Left lung (tissue), 14 donors: ENCODE measurements at places on chromosomes 16 and 17. TPM values are rescaled to one million over a fixed set of nuclear protein-coding genes. Genes with fewer than 3 reads are reported as not detected.
A peak's percentile ranks its signal among the peaks of the same experiment; 100 is the strongest.

DNA sequence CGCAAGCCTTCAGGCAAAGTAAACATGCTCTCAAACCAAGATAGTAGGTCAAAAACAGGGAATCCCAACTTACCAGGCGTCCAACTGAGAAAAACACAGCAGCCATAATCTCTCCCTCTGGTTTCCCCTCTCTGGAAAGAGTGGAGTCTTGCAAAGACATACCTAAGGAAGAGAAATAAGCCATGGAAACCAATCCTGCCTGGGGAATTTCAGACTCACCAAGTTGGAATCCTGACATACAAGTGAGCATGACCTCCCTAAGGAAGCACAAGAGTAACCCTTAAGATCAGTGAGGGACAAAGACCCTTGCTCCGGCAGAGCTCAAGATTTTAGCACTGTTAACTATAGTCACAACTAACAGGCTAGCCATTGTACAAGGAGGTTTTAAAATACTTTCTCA lies 4.1 kb downstream of the ZNF624 start:
- H3K4me3 ChIP-seq = no peak overlapping the region
- H3K27ac ChIP-seq = no peak overlapping the region
- no peak for DNase-seq
- no peaks in the 10 kb centered on the region for H3K27me3 ChIP-seq
- peaks cover 16% of the 10 kb centered on the region for H3K4me1 ChIP-seq

GRCh38 chr17:15273141-15273793 lies 8.1 kb upstream of the PMP22 start:
- no peaks in the 10 kb centered on the region for H3K27me3 ChIP-seq
- peaks cover 5% of the 10 kb centered on the region for H3K4me1 ChIP-seq
- H3K36me3 ChIP-seq = no peaks in the 10 kb centered on the region

- H3K4me1 ChIP-seq = no peaks in the 10 kb centered on the region
- H3K27ac ChIP-seq = no peak overlapping the region
- H3K4me3 ChIP-seq = no peak overlapping the region
- no peaks in the 10 kb centered on the region for H3K36me3 ChIP-seq
- DNase-seq = no peak
- no peaks in the 10 kb centered on the region for H3K27me3 ChIP-seq
These were observed 24.9 kb downstream of the HYDIN start for GRCh38 chr16:71205482-71206131.

- H3K4me3 ChIP-seq = no peak overlapping the region
- no peak for DNase-seq
- H3K27me3 ChIP-seq = no peaks in the 10 kb centered on the region
- peaks cover 81% of the 10 kb centered on the region for H3K4me1 ChIP-seq
- peak overlapping the region; percentile 76 for H3K27ac ChIP-seq
- no peaks in the 10 kb centered on the region for H3K36me3 ChIP-seq
These were observed 10.8 kb downstream of the LYRM1 start for GRCh38 chr16:20911361-20911760.

GRCh38 chr17:45946841-45947256 lies 52.2 kb upstream of the STH start:
- H3K27ac ChIP-seq = no peak overlapping the region
- no peak overlapping the region for H3K4me3 ChIP-seq
- no peaks in the 10 kb centered on the region for H3K36me3 ChIP-seq

DNA sequence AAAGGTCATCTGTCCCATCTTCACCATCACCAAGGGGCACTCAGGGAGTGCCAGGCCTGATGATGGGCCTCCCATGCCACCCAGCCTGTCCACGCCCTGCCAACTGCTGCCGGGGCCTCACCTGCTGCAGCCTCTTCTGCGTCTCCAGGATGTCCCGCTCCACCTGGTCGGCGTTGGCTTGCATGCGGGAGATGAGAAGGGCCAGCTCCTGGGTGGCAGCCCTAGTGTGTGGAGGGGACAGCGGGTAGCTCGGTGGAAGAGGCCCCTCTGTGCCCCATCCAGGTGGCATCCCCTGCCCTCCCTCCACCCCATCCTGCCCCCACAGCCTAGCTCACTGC lies 3.2 kb downstream of the EVPL start:
- no peaks in the 10 kb centered on the region for H3K4me1 ChIP-seq
- peaks cover 14% of the 10 kb centered on the region for H3K27me3 ChIP-seq
- H3K4me3 ChIP-seq = no peak overlapping the region
- H3K27ac ChIP-seq = no peak overlapping the region

GRCh38 chr16:10896165-10896564 lies 19.2 kb downstream of the CIITA start:
- no peak for DNase-seq
- no peaks in the 10 kb centered on the region for H3K36me3 ChIP-seq
- no peak overlapping the region for H3K4me3 ChIP-seq
- H3K4me1 ChIP-seq = peaks cover 23% of the 10 kb centered on the region

LRRC59 gene
- 151 TPM for total RNA-seq

GRCh38 chr16:74606521-74607309 lies at the start of gene GLG1:
GLG1 (minus strand) TSS chr16:74607114; CDS start chr16:74607094, 20 bp downstream.
- H3K4me1 ChIP-seq = peaks cover 26% of the 10 kb centered on the region
- no peaks in the 10 kb centered on the region for H3K36me3 ChIP-seq
- peak within 1 kb of the TSS; percentile 95 for H3K27ac ChIP-seq
- H3K4me3 ChIP-seq = peak within 1 kb of the TSS; percentile 97

- no peak overlapping the region for H3K27ac ChIP-seq
- H3K27me3 ChIP-seq = no peaks in the 10 kb centered on the region
- no peaks in the 10 kb centered on the region for H3K36me3 ChIP-seq
- no peak overlapping the region for H3K4me3 ChIP-seq
- H3K4me1 ChIP-seq = no peaks in the 10 kb centered on the region
- DNase-seq = no peak
These were observed 8.2 kb upstream of the SHISA9 start for GRCh38 chr16:12893050-12893750.

DNA sequence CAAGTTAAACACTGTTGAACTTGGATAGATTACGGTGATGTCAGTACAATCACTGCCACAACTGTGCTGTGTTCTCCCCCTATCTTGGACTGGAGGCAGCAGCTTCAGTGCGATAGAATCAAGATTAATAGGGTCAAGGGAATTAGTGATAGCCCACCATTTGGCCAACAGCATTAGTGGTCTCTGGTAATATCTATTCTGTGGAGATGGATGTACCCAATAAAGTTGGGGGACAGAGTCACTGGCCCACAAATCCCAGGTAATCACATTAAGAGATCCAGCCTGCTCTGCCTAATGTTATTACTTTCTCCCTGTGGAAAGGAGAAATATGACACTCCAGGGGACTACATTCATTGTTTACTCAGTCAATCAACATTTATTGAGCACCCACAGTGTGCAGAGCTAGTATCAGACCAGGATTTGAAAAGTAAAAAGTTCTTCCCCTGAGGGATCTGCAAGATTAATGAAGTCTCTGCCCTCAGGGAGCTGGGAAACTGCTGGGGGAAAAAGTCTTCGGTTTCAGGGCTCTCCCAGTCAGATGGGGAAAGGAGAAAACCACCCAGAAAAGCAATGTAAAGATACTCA lies 23.6 kb upstream of the ATP5MC1 start:
- DNase-seq = no peak
- peaks cover 4% of the 10 kb centered on the region for H3K4me1 ChIP-seq
- H3K4me3 ChIP-seq = no peak overlapping the region
- no peak overlapping the region for H3K27ac ChIP-seq
- peaks cover 23% of the 10 kb centered on the region for H3K36me3 ChIP-seq

INCA1 gene
- total RNA-seq = 2.4 TPM

OTOA gene
- 0.97 TPM for total RNA-seq

CREBBP gene
- 48.3 TPM for total RNA-seq

- peak overlapping the region; percentile 79 for H3K27ac ChIP-seq
- H3K4me1 ChIP-seq = peaks cover 77% of the 10 kb centered on the region
- DNase-seq = no peak
- no peaks in the 10 kb centered on the region for H3K27me3 ChIP-seq
- H3K36me3 ChIP-seq = no peaks in the 10 kb centered on the region
These were observed 30.0 kb downstream of the USP10 start for GRCh38 chr16:84729716-84730320.

GRCh38 chr17:64240741-64241347 lies 22.2 kb downstream of the TEX2 start:
- H3K4me3 ChIP-seq = no peak overlapping the region
- H3K27me3 ChIP-seq = no peaks in the 10 kb centered on the region
- H3K36me3 ChIP-seq = no peaks in the 10 kb centered on the region
- DNase-seq = no peak
- peak overlapping the region; percentile 51 for H3K27ac ChIP-seq

SLC16A6 gene
- 10.5 TPM for total RNA-seq

TCAP gene
- total RNA-seq = 2.0 TPM

C16orf86 gene
- total RNA-seq = 3.6 TPM

KRTAP9-8 gene
- total RNA-seq = not detected

CMTM2 gene
- 5.4 TPM for total RNA-seq

DNA sequence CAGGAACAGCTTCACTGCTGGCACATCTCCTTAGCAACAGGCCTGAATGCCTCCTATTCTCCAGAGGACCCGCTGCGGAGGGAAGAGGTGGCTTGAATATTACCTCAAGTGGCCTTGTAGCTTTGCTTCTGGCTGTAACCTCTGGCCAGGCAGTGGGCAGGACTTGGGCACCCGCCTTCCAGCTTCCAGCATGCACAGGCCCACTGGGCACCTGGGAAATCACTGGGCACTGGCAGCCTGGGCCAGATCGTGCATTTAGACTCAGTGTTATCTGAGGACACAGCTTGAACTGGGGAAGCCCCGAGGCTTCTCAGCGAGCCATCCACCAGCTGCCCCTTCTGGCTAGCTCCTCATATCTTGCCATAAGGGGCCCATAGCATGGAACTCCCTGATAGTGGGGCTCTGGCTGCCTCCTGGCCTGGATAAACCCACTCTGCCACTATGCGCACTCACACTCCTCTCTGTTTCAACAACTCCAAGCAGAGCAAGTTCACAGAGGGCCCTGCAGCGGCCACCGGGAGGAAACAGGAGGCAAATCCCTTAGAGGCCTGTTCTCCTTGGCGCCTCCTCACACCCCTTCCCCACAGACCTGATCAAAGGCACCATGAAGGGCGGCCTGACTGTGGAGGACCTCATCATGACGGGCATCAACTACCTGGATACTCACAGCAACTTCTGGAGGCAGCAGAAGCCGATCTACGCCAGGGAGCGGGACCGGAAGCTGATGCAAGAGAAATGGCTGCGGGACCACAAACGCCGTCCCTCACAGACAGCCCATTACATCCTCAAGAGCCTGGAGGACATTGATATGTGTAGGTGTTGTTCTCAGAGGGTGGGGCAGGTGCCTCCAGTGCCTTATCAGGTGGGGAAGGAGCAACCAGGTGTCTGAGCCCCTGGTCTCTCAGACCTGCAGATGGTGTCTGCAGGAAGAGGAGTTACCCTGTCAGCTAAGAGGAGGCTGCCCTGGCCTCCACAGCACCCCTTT lies 7.8 kb downstream of the ODAD4 start:
- H3K4me1 ChIP-seq = peaks cover 5% of the 10 kb centered on the region
- no peak for DNase-seq
- H3K27ac ChIP-seq = no peak overlapping the region
- H3K4me3 ChIP-seq = no peak overlapping the region

- no peaks in the 10 kb centered on the region for H3K36me3 ChIP-seq
- H3K4me1 ChIP-seq = no peaks in the 10 kb centered on the region
- no peaks in the 10 kb centered on the region for H3K27me3 ChIP-seq
- H3K4me3 ChIP-seq = no peak overlapping the region
These were observed 28.6 kb upstream of the DYNLL2 start for GRCh38 chr17:58054641-58055040.

GRCh38 chr17:40076591-40076990 lies 13.8 kb downstream of the THRA start:
- no peak overlapping the region for H3K27ac ChIP-seq
- H3K27me3 ChIP-seq = no peaks in the 10 kb centered on the region
- no peak overlapping the region for H3K4me3 ChIP-seq
- peaks cover 57% of the 10 kb centered on the region for H3K4me1 ChIP-seq
- H3K36me3 ChIP-seq = peaks cover 18% of the 10 kb centered on the region

TNS4 gene
- 0.23 TPM for total RNA-seq

DNA sequence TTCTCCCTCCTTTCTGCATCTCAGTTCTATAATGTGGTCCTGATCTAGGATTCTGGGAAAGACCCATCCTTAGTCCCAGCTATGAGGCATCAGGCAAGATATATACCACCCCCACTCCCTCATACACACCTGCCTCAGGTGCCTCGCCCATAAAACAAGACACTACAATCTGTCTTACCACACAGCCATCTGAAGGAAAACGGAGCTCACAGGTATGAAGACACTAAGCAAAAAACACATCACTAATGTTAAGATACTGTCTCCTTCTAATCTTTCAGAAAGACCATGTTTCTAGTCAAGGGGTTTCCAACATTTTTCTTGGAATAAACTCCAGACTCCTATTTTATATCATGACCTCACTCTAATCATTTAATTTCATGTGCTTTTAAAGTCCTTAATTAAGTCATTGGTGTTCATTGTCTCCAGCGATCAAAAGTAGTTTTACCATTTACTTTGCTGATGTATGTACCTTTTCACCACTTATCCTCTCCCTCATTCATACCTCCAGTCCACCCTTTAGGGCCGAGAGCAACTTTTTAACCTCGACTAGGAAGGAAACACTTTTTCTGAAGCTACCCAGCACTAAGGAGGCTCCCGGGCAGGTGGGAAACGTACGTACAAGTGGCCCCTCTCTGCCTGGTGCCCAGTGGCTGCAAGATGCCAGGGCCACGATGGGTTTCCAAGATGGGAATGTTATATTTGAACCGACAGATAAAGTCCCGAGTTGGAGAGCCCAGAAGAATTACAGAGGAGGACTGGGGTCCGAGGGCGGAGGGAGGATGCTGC lies 979 bp downstream of the MAP3K14 start:
- H3K4me1 ChIP-seq = peaks cover 43% of the 10 kb centered on the region
- no peaks in the 10 kb centered on the region for H3K36me3 ChIP-seq
- no peak for DNase-seq
- H3K4me3 ChIP-seq = peak overlapping the region; percentile 77
- H3K27me3 ChIP-seq = no peaks in the 10 kb centered on the region

- no peaks in the 10 kb centered on the region for H3K36me3 ChIP-seq
- no peaks in the 10 kb centered on the region for H3K4me1 ChIP-seq
- no peaks in the 10 kb centered on the region for H3K27me3 ChIP-seq
- no peak for DNase-seq
These were observed 164.8 kb upstream of the DYNLRB2 start for GRCh38 chr16:80375973-80376372.

GRCh38 chr16:17467923-17468540 lies 2.7 kb downstream of the XYLT1 start:
- DNase-seq = peak; percentile 70
- no peak overlapping the region for H3K27ac ChIP-seq
- H3K4me1 ChIP-seq = no peaks in the 10 kb centered on the region
- peaks cover 31% of the 10 kb centered on the region for H3K27me3 ChIP-seq

DNA sequence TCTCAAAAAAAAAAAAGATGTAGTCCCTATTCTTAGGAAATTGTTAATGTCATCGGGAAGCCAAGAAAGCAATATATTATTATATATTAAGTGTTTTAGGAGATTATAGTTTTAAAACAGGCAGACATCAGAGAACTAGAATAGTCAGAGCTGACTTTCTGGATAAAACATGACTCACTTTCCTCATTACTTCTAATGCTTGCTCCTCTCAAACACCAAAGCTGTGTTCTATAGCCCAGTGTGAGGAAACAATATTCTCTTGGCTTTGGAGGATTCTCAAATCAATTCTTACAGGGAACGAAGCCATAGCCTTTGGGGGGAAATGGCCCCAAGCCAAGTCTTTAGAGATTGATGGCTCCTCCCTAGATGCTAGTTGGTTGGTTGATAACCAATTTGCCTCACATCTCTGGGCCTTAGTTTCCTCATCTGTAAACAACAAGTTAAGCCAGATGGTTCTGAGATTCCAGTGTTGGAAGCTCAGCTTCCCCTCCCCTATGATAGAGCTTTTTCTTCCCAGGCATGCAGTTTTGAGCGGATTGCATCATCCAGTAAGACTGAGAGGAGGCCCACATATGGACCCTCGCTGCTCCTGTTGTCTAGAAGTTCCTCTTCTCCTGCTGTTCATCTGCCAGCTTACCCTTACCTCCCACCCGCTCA lies 12.4 kb downstream of the NMT1 start:
- H3K27ac ChIP-seq = peak overlapping the region; percentile 18
- peak; percentile 33 for DNase-seq
- no peaks in the 10 kb centered on the region for H3K36me3 ChIP-seq
- no peaks in the 10 kb centered on the region for H3K27me3 ChIP-seq
- H3K4me3 ChIP-seq = no peak overlapping the region
